Fibroblast of villous mesenchyme (primary cell): ENCODE measurements at places on chromosomes 12 and 14.

DNA sequence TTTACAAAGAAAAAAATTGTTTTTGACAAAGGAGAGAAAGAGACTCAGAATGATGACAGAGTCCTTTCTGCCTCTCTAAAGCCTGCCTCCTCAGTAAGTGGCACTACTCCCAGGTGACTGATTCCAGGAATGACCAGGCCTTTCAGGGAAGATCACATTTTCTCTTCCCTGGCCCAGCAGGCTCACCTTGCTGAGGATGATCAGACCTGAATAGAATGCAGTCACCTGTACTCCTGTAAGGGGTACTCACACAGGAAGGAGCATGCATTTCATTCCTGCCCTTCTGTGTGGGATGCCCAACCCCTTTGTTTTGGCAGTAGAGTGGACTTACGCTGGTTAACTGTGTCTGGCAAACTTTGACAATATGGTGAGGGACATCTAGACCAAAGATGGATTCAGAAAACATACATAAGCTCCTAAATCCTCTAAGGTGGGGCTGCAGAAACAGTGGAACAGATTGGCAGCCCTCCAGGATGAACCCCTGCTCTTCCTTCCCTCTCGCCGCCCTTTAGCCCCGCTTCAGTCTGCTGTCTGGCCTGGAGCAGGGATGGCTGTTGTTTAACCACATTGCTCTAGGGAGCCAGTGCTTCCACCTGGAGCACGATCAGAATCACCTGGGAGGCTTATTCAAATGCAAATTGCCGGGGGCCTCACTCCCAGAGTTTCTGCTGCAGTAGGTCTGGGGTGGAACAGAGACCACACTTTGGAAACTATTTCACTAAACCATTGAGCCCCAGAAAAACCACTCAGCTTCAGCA, 29.8 kb downstream of the ERG28 start:
- DNase-seq, result no peak

- no peak for DNase-seq
Observed at GRCh38 chr14:91142214-91142668, 28.4 kb downstream of the DGLUCY start.

- peak; percentile 98 for DNase-seq
Observed at GRCh38 chr14:26841920-26842741, 244.3 kb upstream of the NOVA1 start.

DNA sequence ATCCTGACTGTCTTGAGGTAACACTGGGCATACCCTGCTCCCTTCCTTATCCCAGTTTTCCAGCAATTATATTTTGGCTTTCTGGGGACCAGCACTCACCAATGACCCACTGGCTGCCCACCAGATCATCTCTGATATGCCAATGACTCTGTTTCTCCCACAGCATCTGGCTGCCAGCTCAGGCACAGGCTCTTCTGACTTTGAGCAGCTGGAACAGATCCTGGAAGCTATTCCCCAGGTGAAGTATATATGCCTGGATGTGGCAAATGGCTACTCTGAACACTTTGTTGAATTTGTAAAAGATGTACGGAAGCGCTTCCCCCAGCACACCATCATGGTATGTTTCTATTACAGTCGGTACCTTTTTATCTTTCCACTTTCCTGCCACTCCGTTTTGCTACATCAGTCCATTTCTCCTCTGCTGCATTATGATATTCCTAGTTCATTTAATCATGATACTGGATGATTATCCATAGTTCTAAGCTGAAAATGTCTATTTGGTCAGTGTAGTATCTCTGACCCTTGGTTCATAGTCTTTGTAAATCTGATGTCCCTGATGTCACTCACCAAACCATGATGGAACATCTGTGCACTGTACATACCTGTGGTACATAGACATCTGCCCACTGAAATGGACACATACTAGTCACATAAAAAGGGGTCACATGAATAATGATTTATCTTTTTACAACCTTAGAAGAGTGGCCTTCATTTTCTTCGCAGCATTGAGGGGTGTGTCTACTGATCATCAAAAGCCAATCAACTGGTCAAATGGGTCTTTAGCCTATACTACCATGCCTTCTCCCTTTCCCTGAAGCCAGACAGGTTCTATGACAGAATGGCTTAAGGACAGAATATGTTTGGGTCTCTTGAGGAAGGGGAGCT, 3.3 kb downstream of the GMPR2 start:
- DNase-seq, result no peak

- DNase-seq, result no peak
Observed at GRCh38 chr12:120722784-120723183, 2.8 kb upstream of the ACADS start.

DNA sequence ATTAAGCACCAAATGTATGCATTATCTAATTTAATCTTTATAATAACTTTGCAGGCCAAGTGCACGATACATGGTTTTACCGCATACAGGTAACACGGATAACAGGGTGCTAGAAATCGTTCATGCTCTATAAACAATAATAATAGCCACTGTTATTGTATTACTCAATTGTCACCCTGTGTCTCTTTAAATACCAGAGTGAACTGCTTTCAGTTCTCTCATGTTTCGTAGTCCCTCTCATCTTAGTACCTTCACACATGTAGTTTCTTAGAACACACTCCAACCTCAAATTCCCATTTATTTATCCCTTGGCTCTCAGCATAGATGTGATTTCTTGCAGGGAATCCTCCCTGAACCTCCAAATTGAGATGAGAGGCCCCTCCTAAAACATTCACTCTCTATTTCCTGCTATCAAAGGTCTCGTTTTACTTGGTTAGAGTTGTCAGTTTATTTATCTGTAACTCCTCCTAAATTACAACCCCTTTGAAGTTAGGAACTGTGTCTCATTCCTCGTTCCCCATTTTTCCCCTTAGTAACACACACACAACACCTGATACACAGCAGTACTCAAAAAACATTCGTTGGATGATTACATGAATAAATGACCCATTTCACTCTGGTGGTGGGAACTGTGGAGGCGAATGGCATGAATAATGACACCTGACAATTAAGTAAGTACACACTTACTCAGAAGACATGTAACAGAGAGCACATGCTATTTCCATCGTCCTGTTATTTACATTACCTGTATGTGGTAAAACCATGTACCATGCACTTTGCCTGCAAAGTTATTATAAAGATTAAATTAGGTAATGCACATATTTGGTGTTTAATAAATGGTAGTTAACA, 134.6 kb downstream of the BTG1 start:
- DNase-seq, result no peak

DNA sequence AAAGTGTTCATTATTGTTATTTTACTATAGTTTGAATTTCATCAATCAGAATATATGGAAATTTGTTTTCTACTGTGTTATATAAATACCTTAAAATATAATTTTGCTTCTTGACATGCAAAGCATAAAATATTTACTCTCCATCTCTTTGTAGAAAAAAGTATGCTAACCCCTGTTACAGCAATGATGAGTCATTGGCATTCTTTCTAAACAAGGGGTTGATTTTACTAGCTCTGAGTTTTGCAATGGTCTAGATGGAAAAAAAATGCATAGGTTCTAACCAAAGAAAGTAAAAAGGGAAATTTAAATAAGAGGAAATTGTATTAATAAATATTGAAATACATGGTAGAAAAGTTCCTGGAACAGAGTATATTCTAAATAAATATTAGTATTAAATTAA, 990.2 kb upstream of the ATXN7L3B start:
- DNase-seq, result peak; percentile 10

DNA sequence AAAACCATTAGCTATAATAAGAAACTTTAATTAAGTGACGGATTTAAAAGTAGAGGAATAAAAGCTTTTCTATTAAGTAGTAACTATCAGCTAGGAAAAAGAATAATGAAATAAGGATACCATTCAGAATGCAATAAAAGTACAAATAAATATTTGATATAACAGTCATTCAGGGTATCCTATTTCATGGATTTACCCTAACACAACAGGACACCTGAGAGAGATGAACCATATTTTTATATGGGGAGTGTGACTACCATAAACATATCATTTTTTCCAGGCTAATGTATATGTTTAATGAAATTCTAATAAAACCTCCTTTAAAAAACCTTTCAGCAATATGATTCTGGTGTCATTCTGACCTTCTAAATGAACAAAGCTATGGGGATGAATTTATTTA, 393.8 kb downstream of the SNAPC1 start:
- no peak for DNase-seq

GRCh38 chr12:4395818-4396217, 16.3 kb upstream of the FGF23 start:
- no peak for DNase-seq

GRCh38 chr12:75738486-75738885, 227.1 kb upstream of the KRR1 start:
- peak; percentile 48 for DNase-seq

DNA sequence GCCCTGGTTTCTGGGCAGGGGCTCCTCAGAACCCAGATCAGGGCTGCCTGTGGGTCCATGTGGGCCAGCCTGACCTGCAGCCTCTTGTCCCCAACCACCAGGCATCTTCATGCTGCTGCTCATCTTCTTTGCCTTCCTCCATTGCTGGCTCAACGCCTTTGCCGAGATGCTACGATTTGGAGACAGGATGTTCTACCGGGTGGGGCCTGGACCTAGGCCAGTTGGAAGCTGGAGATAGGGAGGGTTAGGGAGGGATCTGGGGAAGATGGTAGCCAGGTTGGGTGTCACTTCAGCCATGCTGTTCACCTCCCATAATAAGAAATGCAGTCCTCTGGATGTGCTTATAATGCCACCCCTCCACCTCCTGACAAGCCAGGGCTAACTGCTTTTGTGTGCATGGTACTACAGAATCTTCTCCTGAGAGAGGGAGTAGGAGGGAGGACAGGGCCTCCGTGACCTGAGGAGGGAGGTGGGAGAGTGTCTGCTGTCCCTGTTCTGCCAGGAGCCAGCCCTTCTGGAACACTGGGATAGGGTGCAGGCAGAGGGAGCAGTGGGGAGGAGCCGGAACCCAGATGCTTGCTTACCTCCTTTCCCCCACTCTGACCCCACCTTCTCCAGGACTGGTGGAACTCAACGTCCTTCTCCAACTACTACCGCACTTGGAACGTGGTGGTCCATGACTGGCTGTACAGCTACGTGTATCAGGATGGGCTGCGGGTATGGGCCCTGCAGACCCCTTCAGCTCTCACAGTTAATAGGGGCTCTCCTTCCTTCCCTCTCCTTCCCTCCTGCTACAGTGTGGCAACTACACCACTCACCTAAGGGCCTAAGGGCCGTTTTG, 17.6 kb downstream of the SOAT2 start:
- no peak for DNase-seq

- DNase-seq, result no peak
Observed at GRCh38 chr12:68868043-68868790, 60.2 kb downstream of the MDM2 start.

DNA sequence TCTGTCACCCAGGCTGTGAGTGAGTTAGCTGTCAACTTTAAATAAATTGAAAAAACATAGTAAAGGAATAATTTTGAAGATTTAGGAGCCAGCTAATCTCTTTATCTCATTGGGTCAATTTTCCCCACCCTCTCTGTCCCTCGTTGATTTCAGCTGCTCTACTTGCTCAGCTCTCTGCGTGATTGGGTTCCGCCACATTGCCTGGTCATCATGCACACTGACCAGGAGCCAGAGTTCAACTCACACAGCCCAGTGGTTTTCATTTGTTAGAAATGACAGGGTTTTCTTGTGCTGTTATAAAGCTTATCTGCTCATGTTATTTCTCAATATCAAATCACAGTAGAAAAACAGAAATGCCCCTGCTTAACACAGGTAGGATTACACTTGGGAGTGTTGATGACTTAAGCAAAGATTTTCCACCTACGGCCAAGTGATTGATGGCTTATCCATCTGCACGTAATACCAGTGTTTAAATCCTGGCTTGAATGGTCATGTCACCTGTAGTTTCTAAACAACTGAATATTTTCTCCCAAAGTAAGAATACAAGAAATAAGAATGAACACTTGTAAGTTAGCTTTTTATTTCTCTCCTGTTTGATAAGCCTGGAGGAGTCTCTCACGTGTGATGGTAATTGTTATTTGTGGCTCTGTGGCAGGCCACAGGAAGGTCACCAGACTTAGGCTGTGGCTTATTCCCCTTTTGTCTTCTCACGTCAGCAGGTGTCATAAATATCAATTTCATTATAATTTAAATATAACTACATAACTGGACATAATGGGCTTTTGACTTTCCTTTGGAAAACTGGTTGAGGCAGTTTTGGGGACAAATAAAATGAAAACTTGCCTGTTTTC, 367.2 kb upstream of the DDHD1 start:
- no peak for DNase-seq

GRCh38 chr12:130102266-130102665, 60.0 kb upstream of the FZD10 start:
- DNase-seq, result no peak

DNA sequence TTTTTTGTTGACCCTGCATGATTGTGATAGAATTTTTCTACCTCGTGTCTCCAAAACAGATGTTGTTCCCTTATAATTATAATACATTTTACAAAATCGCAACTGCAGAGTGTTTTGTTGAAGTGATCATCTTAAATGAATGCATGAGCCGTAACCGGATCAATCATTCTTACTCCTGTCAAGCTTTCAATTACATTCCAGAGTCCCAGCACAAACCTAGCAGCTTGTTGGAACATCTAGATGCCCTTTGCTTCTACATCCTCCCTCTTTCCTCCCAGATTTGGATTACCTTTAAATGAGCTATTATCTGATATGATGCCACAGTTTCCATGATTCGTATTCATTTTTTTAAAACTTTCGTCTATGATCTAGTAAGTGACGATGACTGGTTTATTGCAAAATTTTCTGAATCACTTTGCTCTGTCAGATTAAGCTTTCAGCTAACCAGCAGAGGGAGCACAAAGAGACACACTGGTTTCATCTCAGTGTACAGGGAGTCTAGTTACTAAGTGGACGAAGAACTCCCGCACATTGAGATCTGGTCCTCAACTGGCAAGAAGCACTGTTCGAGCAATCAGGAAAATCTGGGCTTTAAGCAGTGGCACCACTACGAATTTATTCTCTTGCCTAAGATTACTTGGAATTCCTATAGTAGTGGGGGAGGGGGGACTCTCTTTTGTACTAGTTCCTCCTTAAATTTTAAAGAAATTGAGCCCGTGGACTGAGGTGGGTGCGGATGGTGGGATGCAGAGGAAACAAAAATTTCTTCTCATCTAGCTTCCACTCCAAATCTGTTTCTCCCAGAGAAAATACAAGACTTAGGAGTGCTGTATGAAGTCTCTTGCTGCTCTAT, 40.9 kb downstream of the TSHR start:
- DNase-seq, result peak; percentile 81

DNA sequence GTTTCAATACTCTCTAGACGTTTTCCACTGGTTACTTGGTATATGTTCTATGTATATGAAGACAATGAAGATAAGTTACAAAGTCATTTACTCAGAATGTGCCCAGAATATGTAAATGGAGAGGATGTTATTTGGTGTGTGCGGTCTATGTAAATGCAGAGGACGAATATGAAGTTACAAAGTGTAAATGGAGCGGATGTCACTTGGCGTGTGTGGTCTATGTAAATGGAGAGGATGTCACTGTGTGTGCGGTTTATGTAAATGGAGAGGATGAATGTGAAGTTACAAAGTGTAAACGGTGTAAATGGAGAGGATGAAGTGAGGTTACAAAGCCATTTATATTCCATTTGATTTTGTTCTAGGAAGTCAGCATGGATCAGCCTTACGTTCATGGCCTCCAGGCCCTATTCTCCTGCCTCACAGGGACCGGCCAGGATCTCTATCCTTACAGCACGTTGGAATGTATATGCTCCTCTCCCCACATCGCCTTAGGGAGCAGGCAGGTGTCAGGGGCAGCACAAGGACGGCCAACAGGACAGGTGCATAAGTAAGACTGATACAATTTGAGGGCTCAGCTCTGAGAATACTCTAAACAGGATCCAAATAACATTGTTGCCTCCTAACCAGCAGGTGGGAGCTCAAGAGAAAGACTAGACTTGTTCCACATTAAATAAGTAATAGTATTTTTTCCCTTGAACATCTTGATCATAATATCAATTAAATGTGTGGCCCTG, 42.4 kb downstream of the GLRX5 start:
- no peak for DNase-seq

GRCh38 chr14:76101391-76102379, 50.0 kb upstream of the GPATCH2L start:
- DNase-seq, result no peak
